ENCODE measurements at places on chromosomes 7 and 10.

- no peak for DNase-seq
Observed at GRCh38 chr10:58016614-58017013, 251.1 kb downstream of the IPMK start.

DNA sequence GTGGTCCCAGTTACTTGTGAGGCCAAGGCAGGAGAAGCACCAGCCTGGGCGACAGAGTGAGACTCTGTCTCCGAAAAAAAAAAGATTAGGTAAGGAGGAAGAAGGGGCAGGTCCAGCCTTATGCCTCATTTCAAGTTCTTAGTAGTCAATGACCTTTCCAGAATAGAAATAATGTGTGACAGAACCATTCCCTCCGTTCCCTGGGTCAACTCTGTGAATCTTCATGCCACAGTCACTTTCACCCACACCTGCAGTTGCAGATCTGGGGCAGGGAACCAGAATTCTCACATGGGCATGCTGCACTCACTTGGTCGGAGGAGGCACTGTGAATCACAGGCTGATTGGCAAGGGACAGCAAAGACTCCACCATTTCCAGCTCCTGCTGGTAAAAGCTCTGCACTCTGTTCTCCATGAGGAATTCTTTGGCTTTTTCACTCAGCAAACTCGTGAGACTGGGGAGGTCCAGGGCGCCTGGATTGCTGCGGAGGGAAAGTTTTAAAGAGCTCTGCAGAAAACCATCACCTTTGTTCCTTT lies 20.7 kb downstream of the STN1 start:
- DNase-seq: no peak

- DNase-seq: no peak
Observed at GRCh38 chr10:33071857-33072256, 113.8 kb upstream of the ITGB1 start.

DNA sequence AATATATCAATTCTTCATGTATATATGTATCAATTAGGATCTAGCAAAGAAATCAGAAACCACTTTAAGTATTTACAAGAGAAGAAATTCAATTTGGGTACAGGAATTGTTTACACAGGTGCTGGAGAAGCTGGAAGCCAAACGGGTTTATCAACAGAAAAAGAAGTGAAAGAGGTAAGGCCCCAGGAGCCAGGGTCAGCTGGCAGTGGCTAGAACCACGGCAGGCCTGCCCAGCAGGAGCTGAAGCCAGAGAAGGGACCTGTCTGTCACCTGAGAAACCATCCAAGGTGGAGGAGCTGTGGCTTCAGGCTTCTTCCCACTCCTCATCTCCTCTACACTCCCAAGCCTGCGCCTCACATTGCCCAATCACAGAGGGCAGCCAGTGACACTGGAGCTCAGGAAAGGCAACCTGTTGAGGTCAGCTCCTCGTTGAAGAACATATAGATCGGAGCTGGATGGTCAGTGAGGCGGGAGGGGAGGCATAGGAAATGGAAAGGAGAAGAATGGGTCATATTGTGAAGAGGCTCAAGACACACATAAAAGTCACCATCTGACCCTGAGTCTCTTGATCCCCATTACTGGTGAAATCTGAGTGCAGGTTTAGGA lies 182.6 kb downstream of the REEP3 start:
- DNase-seq: peak; percentile 39

DNA sequence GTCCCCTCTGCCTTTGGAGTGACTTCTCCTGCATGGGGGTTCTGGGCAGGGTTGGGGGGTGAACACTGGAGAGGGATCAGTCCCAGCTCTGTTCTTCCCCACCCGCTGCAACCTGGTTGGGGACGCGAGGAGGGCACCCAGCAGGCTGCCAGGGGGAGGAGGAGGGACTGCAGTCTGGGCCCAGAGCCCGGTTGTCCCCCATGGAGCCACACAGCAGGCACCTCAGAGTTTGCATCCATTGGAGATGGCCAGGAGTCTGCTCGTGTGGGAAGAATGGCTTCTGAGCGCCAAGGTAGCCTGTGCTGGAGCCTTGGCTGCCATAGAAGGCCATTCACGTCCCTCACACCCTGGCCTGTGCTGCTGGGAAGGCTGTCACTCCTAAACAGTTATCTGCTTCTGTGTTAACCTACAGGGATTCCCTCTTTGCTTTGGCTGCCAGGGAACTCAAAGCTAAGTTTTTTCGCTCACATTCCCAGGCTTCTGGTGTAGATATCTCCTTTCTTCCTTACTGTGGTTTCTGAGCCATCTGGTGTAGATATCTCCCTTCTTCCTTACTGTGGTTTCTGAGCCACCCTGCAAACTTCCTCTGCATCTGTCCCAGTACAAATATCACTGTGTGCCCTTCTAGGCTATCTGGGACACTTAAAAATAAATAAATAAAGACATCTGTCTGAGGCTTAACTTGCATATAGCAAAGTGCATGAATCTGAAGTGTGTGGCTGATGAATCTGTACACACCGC lies 133.7 kb downstream of the LHPP start:
- no peak for DNase-seq

DNA sequence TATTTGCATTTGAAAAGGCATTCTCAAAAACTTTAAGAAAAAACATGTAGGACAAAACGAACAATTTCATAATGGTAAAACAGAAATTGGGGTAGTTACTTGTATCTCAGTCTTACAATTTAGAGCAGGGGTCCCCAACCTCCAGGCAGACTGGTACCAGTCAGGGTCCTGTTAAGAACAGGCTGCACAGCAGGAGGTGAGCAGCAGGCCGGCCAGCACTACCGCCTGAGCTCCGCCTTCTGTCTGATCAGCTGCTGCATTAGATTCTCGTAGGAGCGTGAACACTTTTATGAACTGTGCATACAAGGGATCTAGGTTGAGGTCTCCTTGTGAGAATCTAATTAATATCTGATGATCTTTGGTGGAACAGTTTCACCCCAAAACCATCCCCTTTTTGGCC lies 77.3 kb downstream of the SEMA3A start:
- DNase-seq: no peak

GRCh38 chr10:6769704-6770417 lies 189.8 kb upstream of the PRKCQ start:
- no peak for DNase-seq

- DNase-seq: peak; percentile 81
Observed at GRCh38 chr7:27999829-28000228, 180.8 kb downstream of the JAZF1 start.

GRCh38 chr7:85521108-85521694 lies 334.3 kb upstream of the SEMA3D start:
- no peak for DNase-seq

DNA sequence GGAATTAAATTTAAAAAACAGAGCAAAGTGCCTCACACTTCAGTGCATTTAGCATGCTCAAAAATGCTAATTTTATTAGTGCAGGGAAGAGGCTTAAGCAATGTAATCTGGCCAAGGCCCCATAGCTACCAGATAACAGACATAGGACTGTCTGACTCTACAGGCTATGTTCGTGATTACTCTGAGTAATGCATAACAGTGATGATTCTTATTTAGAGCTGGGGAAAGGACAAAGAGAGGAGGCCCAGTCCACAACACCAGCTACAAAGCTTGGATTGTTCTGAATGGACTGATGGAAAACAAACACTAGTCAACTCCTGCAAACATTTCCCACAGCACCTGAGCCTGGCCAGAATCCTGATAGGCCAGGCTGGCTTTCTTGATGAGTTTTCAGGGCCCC lies 8.4 kb upstream of the CH25H start:
- DNase-seq: no peak

DNA sequence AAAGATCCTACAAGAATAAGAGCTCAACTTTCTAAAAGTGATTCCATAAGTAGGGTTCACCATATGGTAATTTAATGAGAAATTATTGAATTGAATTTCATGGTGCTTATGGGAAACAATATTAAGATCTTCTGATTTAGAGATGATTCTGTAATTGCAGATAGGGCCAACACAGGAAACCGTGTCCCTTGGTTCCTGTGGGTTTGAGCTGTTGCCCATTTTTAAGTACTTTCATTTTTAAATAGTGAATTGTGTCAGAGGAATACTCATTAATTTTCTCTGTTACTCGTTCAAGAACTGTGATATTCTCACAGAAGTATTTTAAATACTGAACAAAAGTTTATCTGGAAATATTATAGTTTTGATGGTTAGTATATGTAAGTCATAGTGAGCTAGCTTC lies 129.2 kb downstream of the SRI start:
- no peak for DNase-seq

- no peak for DNase-seq
Observed at GRCh38 chr7:99124751-99125504, 19.0 kb downstream of the SMURF1 start.

- DNase-seq: no peak
Observed at GRCh38 chr10:76111986-76112825, 680.8 kb downstream of the LRMDA start.

- no peak for DNase-seq
Observed at GRCh38 chr10:103512591-103513379, 19.3 kb downstream of the NEURL1 start.

GRCh38 chr7:22989643-22990587 lies 24.0 kb downstream of the HYCC1 start:
- no peak for DNase-seq

- DNase-seq: peak; percentile 23
Observed at GRCh38 chr10:124092860-124093773, at the start of gene CHST15. Gene CHST15 (minus strand): TSS chr10:124093598. CDS start chr10:124046212, 47,386 bp downstream.

GRCh38 chr7:107213945-107214344 lies 45.1 kb downstream of the HBP1 start:
- no peak for DNase-seq

DNA sequence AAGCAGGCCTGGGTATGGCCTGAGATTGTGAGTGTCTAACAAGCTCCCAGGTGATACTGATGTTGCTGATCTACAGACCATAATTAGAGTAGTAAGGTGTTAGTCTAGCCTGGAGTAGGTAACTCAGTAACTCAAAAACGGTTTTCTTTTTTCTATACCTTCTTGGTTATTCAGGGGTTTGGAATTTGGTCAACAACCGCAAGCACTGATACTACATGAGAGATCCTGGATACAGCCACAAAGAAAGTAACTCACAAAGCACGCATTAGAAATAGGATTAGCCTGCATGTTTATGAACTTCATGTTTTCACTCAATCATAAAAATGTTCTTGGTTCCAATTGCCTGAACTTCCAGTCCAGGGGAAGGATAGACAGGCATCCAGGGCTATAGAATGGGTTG lies 803.5 kb downstream of the MAGI2 start:
- DNase-seq: no peak

GRCh38 chr10:8576281-8576680 lies 521.8 kb downstream of the GATA3 start:
- DNase-seq: no peak

DNA sequence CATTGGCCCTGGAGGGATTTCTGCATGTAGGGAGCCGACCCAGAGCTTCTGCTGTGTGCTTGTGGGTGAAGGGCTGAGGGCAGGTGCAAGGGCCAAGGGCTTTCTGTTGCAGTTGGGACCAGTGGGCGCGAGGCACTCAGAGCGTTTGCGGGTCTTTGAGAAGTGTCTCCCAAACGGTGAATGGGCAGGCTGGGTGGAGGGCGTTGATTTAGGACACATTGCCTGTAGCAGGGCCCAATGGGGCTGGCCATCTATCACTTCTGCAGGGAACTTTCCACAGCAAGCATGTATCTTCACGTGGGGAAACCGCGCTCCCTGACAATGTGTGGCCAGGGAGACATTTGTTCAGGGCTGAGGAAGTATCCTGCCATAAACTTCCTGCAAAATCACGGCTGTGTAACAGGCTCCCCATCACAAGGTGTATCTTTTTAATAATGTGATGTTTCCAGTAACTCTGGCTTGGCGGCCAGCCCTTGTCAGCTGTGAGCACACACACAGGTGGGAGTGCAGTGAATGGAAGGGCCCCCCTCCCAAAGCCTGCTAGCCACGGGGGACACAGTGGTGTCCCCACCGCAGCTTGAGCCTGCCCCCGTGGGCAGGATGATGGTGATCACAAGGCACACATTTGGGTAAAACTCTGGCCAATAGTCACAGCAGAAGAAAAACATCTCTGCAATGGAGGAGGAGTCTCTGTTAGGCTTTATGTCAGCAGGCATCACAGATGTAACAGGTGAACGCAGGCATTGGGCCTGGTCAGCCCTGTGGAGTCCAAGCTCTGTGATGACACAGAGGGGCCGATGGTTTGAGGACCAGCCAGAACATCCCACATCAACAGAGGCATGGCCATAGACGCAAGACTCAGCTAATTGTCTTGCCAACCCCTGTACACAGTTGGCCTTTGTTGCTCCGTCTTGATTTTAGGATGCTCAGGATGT lies 84.3 kb downstream of the GLRX3 start:
- DNase-seq: no peak

- DNase-seq: peak; percentile 23
Observed at GRCh38 chr10:63504145-63504881, 16.9 kb upstream of the REEP3 start.

DNA sequence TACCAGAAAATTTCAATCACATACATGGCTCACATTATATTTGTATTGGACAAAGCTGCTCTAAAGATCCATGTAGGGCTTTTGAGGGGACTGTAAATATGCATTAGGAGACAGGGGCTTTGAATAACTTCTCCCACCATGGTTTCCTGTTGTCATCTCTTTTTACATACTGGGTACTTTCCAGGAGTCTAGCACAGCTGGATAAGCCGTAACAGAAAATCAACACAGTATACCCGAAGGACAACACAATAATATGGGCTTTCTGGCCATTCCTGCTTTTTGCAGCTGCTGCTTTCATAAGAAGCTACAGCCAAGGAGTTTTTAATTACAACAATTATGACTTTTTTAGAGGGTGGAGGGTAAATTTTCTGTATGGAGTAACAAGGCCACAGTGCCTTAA lies 63.4 kb upstream of the SRPK2 start:
- DNase-seq: no peak

DNA sequence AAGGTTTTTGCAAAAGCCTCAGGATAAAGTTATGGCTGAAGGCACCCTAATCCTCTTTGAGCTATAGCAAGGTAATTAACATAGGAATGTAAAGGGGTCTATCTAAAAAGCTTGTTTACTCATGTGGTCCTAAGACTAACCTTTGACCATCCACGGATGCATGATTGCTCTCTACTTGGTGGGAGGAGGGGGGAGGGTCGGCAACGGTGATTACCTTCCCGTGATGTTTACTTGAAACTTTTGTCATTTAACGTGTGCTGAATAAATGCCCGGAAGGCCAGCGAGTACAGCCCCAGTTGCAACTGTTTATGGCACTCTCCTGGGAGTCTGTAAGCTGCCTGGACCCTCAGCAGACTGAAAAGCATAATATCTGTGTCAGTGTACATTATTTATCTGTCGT lies 78.9 kb upstream of the GPR22 start:
- no peak for DNase-seq

Data from NCI-H1105 treated with DMSO at 0.1 percent for 48 hours (cell line).